Stimulated activated CD4-positive, alpha-beta T cell treated with anti-CD3 and anti-CD28 coated beads, Interleukin-12 subunit alpha, Interleukin-12 subunit beta, amount 100 ng/mL, for 48 hours (primary cell): ENCODE measurements at places on chromosomes 5 and 9.

GRCh38 chr9:124559871-124560270, 52.7 kb upstream of the NR5A1 start:
- DNase-seq: no peak

- DNase-seq: no peak
Measured at GRCh38 chr9:110579034-110579861, at the start of gene SVEP1. TSS of gene SVEP1 (minus strand) at chr9:110579741. CDS start at chr9:110579543, 198 bp downstream.

GRCh38 chr5:58460732-58461286, 923 bp upstream of the PLK2 start:
- peak; percentile 79 for DNase-seq

DNA sequence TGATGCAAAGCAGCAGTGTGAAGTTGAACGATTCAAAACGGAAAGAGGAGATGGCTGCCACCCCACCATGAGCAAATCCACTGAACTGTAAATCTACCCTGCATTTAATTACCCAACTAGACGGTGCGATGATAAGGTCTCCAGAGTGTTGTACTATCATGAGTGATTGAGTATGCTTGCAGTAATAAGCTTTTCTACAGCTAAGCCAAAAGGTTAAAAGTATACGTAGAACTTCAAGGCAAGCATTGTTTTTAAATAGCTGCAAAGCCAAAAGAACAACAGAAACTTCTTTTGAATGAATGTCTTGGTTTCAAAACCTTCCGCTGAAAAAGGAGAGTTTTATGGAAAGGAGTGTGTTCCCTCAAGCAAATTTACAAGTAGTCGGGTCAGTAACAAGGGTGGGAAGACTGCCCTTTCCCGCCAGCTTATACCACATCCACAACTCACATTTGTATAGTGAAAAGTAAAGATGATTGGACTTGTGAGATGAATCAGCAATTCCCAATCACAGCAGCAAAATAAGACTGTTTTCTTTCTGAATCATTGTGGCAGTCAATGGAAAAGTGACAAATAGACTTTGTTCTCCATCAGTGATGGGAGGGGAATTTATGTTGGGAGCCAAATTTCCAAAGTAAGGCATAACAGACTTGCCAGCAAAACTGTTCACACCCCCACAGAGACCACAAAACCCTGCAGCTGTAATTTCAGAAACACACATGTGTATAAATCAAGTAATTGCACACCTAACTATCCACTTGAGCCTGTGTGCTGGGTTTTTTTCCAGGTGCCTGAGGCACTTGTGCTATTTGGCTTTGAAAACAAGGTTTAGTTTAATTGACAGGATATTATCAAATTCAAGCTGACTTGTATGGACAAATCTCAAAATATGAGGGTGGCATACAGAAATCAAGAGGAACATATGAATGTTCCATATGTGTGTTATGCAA, 407.7 kb upstream of the GRAMD2B start:
- DNase-seq: no peak

GRCh38 chr5:159324102-159324755, 6.1 kb downstream of the IL12B start:
- DNase-seq: no peak

GRCh38 chr5:77987331-77987730, 211.2 kb upstream of the TBCA start:
- no peak for DNase-seq

- DNase-seq: no peak
Measured at GRCh38 chr9:130501639-130502038, 56.9 kb downstream of the ASS1 start.

DNA sequence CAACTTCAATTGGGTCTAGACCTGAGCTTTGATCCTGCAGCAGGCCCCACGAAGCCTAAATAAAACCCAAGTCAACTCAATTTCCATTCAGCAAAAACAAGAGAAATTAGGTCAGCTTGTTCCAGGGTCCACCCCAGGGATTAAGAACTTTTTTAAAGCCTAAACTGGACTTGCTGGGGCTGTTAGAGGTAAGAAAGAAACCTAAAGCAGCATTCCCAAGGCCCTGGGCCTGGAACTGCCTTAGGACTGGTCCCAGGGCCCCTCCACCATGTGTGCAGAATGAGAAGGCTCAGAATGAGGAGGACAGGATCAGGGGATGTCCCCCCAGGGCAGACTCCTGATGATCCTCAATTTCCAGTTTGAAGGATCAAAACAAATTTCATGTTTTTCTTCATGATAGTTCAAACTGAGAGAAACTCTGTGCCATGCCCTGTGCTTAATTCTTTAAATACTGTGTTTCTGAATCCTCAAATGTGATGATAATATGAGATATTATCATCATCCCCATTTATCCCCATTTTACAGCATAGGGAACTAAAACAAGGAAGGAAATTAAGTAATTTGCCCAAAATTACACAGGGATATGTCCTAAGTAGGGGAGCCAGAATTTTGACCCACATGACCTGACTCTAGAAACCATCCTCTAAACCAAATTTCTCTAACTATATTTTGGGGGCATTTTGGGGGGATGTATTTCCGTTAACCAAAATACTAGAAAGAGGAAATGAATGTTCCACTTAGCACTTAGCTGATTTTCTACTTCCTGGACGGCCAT, 64.5 kb downstream of the DENND1A start:
- no peak for DNase-seq

GRCh38 chr9:129317179-129318011, 139.3 kb upstream of the IER5L start:
- DNase-seq: no peak

DNA sequence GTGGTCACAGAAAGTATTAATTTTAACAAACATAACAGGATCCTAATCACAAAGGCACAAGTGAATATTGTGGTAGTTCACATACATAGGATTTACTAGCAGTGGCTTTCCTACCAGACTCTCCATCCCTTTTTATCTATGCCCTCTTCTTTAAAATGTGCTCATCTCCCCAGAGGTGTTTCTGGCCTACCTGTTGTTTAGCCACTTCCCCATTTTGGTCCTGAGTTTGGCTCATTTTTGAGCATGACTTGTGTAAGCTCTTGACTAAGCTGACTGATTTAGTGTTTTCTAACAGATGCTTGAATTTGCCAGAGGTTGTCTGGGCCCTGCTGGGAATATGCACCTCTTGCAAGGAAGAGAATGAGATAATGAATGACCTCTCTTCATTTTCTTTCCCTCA, 517.7 kb upstream of the CLINT1 start:
- no peak for DNase-seq

- no peak for DNase-seq
Measured at GRCh38 chr5:60701321-60701968, 1.5 kb upstream of the DEPDC1B start.

GRCh38 chr9:34989946-34990635, 546 bp downstream of the DNAJB5 start:
- no peak for DNase-seq

DNA sequence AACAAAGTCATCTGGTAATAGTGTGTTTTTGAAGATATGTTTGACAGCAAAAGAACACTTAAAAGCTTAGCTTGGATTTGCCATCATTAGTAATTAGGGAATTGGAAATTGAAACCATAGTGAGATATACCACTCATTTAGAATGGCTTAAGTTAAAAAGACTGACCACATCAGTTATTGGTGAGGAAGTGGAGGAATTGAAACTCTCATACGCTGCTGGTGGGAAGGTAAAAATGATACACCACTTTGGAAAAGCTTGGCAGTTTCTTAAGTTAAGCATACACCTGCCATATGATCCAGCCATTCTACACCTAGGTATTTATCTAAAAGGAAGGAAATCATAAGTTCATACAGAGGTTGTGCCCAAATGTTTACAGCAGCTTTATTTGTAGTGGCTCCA, 213.2 kb downstream of the TRIO start:
- DNase-seq: no peak

- DNase-seq: no peak
Measured at GRCh38 chr5:53071298-53071697, 38.3 kb downstream of the MOCS2 start.

DNA sequence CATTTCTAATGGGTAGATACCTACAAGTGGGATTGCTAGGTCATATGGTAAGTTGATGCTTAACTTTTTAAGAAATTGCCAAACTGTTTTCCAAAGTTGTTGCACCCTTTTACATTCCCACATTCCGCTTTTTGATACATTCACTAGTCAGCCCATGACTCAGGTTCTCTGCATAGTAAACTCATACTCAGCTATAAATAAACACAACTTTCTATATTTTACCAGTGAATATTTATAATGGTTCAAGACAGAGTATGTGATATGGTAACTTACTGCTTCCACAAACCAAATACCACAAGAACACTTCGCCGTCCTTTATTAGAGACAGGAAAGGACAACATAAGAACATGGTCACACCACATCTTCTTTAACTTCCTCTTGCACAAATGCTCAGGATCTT, 54.0 kb downstream of the PLPP1 start:
- no peak for DNase-seq

- no peak for DNase-seq
Measured at GRCh38 chr9:89842267-89842768, 237.5 kb downstream of the GADD45G start.

DNA sequence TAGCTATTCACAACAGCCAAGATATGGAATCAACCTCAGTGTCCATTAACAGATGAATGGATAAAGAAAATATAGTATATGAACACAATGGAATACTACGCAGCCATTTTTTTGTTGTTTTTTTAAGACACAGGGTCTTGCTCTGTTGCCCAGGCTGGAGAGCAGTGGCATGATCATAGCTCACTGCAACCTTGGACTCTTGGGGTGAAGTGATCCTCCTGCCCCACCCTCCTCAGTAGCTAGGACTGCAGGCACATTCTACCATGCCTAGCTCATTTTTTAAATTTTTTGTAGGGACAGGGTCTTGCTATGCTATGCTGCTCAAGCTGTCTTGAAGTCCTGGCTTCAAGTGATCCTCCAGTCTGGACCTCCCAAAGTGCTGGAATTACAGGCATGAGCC, 38.5 kb downstream of the CERT1 start:
- DNase-seq: no peak

- DNase-seq: no peak
Measured at GRCh38 chr9:16074963-16075362, 522.1 kb downstream of the CCDC171 start.

DNA sequence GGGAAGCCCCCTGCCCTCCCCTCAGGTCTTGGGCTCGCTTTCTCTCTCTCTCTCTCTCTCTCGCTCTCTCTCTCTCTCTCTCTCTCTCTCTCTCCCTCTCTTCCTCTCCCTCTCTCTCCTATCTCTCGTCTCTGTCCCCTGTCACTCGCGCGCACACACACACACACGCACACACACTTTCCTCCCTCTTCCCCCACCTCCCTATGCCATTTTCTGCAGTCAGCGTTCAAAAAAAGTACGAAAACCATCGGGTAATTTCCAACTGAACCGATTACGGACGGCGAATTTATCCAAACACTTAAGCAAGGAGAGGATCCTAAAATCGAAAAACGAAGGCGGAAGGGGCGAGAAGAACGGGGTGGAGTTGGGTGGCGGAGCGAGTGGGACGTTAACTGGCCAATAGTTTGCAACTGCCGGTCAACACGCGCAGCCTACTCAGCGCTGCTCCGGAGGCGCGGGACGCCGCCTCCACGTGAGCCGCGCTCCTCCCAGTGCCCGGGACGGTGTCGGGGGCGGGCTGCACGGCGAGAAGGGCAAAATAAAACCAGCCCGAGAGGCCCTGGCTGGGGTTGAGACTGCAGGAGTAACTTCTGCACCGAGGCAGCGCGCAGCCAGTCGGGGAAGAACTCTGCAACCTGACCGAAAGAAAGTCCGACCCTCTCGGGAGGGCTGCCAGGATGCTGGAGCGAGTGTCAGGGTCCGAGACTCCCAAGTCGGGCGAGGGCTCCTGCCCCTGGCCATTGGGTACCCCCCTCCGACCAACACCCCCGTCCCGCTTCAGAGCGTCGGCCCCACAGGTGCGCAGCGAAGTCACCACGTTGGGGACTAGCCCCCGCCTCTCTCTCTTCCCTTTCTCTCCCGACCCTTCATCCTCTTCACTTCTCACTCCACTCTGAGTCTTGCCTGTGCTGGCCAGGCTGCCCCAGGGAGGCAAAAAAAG, 24.9 kb upstream of the ELAVL2 start:
- no peak for DNase-seq
